ENCODE measurements at places on chromosomes 5 and 9.
A peak's percentile ranks its signal among the peaks of the same experiment; 100 is the strongest.

- no peak for DNase-seq
Measured at GRCh38 chr5:1776831-1777230, 22.8 kb downstream of the MRPL36 start.

DNA sequence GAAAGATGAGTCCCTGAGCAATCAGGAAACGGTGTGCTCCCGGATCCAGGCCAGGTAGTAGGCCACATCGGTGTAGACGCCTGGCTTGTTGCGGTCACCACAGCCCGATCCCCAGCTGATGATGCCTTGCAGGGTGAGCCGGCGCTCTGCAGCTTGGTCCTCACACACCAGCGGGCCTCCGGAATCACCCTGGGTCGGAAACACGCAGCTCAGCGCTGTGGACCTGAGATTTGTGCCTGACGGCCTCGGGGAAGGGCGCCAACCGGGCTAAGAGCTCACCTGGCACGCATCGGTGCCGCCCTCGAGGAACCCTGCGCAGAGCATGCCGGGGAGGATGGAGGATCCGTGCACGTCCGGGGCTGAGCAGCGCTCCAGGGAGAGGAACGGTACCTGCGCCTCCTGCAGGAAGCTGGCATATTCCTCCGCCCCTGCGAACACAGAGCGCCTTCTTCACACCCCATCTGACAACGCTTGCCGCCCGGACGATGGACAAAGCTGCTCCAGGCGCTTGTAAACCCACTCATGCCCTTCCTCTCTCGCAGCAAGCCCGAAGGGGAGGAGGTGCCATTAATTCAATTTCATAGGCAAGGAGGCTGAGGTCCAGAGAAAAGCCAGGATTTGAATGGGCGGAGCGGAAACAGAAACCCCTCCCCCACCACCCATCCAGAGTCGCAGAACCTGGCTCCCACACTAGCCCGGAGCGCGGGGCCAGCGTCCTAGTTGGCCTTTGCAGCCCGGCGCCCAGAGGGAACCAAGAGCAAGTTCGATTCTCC lies 2.0 kb upstream of the PFN3 start:
- DNase-seq = peak; percentile 57

- DNase-seq = no peak
Measured at GRCh38 chr9:89534515-89535287, 36.8 kb upstream of the SEMA4D start.

GRCh38 chr9:33294670-33295432 lies 4.5 kb downstream of the NFX1 start:
- DNase-seq = no peak

DNA sequence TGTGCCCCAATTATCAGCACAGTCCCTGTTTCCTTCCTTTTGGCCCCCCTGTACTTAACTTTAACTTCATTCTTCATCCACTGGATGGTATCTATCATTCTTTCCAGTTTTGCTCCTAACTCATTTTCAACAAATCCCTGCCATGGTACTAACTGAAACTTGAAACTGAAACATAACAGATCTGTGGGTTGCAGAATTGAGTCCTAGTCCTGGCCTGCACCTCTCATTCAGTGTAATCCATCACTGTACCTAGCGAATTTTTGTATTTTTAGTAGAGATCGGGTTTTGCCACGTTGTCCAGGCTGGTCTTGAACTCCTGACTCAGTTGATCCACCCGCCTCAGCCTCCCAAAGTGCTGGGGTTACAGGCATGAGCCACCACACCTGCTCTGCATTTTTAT lies 15.3 kb upstream of the PIK3R1 start:
- no peak for DNase-seq

- peak; percentile 67 for DNase-seq
Measured at GRCh38 chr5:168679515-168679920, 100.3 kb upstream of the PANK3 start.

GRCh38 chr5:91494447-91494996 lies 111.4 kb upstream of the ARRDC3 start:
- no peak for DNase-seq

- DNase-seq = no peak
Measured at GRCh38 chr5:14379739-14380497, 201.7 kb upstream of the OTULINL start.

DNA sequence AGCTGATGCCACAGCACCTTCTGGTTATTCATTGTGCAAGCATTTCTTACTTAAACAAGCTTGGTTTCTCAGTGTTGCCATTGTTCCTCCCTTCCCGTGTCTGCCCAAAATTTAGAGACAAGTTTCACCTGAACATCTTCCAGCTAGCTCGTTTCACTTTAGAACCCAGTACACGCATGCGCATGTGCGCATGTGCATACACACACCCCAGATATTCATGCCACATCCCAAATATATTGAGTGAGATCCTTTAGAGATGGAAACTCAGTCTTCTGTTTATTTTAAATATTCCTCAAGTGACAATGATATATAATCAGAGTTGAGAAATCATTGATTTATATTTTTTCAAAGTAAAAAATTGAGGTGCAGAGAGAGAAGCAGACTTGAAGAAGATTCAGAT lies 147.6 kb downstream of the PLK2 start:
- DNase-seq = no peak

DNA sequence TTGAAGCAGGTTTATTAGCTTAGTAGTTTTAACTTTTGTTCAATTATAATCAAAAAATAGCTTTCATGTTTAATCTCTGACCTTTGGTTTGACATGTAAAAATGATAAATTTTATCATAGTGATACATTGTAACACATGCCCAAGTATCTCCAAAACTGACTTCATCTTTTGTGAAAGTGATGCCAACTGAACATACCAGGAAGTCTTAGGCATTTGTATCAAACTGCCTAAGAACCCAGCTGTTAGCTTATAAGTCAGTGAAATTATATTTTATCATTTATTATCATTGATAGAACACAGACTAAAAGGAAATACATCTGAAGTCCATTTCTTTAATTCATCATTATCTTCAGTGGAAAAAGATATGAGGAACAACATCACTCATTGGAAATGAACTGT lies 39.1 kb downstream of the NIPBL start:
- DNase-seq = peak; percentile 29

DNA sequence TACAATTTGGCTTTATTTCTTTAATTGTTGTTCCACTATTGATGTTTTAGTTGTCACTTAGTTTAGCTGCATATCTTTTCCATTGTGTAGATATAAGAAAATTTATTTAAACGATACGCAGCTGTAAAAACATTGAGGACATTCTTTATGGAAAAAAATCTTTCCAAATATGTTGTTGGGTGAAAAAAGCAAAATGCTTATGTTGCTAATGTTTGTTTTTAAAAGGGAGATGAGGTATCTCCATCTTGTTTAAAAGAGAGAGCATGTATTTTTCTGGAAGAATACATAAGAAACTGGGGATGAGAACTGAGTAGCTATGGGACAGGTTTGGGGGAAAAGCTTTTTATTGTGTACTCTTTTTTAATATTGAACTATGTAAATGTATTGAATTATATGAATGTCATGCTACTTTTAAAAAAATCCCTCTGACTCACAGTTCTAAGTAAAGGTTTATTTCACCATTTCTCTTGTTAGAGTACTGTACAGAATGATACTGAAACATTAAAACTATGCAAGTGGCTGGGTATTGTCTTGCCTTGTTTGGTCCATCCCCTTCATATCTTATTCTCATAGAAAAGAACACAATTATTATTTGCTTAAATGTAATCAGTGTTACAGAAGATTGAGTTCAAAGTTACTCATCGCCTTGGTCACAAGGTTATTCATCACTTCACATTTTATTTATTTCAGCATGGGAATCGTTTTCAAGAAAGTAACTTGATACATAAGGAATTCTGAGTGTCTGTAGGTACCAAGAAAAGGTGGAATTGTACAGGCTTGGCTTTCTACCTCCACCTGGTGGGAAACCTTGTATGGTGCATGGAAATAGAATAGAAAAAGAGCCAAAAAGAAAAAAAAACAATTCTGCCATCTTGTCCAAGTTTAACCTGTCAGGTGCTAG lies 85.8 kb downstream of the RIC1 start:
- peak; percentile 67 for DNase-seq

GRCh38 chr5:148454576-148454975 lies 70.8 kb downstream of the FBXO38 start:
- DNase-seq = no peak

GRCh38 chr9:121069396-121069795 lies 5.4 kb upstream of the CNTRL start:
- DNase-seq = no peak

GRCh38 chr9:98867429-98868168 lies 60.1 kb downstream of the GALNT12 start:
- peak; percentile 89 for DNase-seq

- no peak for DNase-seq
Measured at GRCh38 chr5:17327048-17327625, 109.7 kb downstream of the BASP1 start.

- DNase-seq = peak; percentile 41
Measured at GRCh38 chr9:19998153-19998552, 209.3 kb upstream of the SLC24A2 start.

GRCh38 chr5:165728425-165728824 lies 2223.0 kb downstream of the MAT2B start:
- DNase-seq = no peak

GRCh38 chr5:29889051-29889450 lies 1304.4 kb upstream of the CDH6 start:
- no peak for DNase-seq

DNA sequence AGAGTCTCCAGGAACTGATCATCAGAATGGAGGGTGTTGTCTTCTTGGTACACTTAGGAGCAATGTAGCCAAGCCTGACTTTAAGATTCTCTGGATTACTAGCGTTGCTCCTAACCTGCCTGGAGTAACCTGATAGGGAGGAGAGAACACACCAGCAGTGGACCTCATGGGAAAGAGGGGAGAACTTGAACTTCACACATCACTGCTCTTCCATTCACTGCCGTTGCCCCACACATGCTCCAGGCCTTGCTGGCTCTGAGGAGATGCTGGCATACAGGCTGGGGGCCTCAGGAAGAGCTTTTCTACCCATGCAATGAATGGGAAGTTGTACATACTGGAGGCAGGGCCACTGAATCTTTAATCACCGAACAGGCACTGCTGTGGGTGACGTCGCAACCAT lies 60.3 kb upstream of the ADAMTS16 start:
- DNase-seq = no peak

GRCh38 chr9:70603020-70603411 lies 188.6 kb upstream of the KLF9 start:
- DNase-seq = no peak

- peak; percentile 44 for DNase-seq
Measured at GRCh38 chr5:103259705-103260355, 1.3 kb downstream of the MACIR start.

DNA sequence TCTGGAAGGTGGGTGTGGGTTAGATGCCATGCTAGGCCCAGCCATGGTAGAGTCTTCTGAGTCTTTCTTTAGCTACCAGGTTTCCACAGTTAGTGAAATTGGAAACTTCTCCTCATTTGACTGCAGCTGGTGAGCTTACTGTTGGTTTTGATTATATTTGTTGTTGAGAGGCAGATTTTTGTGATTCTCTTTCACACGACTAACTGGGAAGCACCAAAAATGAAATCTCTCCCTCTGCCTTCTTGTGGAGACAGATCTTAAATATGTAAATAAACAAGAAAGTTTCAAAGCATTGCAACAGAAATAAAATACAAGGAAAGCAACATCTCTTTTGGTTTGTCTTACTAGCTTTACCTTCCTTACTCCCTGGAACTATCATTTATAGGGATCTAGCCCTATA lies 122.2 kb downstream of the CEMIP2 start:
- no peak for DNase-seq

GRCh38 chr5:6483880-6484382 lies 35.3 kb downstream of the UBE2QL1 start:
- no peak for DNase-seq

DNA sequence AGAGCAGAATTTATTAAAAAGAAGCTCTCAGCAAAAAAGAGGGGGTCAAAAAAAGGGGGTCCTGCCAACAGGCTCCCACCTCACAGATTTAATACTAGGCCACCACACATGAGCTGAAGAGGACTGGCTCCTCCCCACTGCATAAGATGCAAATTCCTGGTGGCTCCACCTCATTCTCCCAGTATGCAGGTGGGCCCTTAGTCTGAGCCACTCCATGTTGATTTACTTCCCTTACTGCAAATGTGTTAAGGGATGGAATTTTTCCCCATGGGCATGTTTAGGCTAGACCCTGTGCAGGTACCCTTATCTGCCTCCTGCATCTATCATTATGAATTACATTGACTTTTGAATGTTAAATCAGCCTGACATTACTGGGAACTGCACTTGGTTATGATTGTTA lies 82.9 kb downstream of the ISOC1 start:
- DNase-seq = no peak

DNA sequence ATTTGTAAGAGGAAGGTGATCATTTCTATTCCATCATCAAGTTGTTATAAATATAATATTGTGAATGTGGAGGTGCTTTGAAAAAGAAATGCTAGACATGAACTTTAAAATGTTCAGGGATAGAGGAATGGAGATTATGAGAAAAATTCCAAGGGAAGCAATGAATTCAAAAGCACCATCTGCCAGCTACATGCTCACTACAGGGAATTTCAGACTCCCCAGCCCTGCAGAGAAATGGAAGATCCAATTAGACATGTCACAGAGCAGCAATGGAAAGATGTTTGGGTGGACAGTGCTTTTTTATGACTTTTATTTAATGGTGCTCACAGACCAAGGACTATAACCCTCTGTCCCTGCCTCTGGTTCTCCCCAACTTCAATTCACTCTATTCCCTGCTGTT lies 209.7 kb downstream of the ESM1 start:
- DNase-seq = no peak

Measured in fibroblast of skin of back (primary cell).